Kidney (tissue), 22 donors: ENCODE measurements at places on chromosomes 4 and X. TPM values are rescaled to one million over a fixed set of nuclear protein-coding genes. Genes with fewer than 3 reads are reported as not detected.

GRCh38 chrX:153225438-153226098, 46.5 kb downstream of the MAGEA1 start:
- no peak for DNase-seq

The CPZ gene
- polyA plus RNA-seq, result 1.2 TPM

DNA sequence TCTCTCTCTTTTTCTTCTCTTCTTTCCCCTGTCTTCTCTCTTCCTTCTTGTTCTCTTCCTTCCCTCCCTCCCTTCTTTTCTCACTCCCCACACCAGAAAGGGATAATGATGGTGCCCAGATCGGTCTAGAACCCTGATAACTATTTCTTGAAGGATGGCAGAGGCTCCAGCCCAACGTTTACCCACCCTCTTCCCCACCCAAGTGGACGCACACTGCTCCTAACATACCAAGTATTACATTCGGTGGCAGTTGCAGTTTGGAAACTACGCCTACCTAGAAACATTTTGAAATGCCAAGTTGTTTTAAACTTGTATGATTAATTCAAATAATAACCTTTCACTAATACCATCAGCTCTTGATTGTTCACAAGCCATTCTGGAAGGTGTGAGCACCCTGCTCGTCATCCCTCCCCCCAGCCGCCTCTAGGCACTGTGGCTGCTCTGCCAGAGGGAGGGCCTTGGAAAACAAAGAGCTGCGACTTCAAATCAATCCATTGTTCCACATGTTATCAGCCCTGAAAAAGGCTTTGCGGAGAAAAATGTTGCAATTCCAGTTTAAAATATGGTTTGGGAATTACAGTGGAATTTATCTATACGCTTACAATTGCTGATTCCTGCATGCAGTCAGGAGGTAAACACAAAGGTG, 1017.5 kb upstream of the TENM3 start:
- no peak for DNase-seq

DNA sequence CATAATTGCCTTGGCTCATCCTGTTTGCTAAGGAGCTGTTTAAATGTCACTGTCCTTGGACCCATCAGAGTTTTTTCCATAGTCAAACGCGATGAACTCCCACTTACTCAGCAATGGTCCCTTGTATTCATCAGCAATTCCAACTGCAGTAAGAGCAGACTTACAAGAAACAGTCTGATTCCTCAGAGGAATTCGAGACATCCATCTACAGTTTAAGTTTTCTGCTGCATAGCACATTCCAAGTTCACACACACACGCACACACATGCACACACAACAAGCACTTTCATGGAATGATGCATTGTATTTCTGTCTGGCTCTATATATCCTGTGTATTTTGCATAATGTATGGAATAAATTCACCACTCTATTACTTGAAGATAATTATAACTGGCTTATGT, 32.7 kb upstream of the TMEM150C start:
- no peak for DNase-seq

GRCh38 chr4:122798101-122798500, 28.5 kb upstream of the FGF2 start:
- DNase-seq, result peak; percentile 42

GRCh38 chrX:84064814-84065213, 123.2 kb downstream of the RPS6KA6 start:
- DNase-seq, result no peak

DNA sequence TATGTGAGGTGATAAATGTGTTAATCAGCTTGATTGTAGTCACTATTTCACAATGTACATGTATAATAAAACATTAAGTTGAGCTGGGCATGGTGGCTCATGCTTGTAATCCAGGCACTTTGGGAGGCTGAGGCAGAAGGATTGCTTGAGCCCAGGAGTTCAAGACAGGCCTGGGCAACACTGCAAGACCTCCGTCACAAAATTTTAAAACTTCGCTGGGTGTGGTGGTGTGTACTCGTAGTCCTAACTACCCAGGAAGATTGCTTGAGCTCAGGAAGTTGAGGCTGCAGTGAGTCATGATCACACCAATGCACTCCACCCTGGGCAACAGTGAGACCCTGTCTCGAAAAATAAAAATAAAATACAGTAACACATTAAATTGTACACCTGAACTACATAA, 20.1 kb downstream of the LYAR start:
- DNase-seq, result no peak

DNA sequence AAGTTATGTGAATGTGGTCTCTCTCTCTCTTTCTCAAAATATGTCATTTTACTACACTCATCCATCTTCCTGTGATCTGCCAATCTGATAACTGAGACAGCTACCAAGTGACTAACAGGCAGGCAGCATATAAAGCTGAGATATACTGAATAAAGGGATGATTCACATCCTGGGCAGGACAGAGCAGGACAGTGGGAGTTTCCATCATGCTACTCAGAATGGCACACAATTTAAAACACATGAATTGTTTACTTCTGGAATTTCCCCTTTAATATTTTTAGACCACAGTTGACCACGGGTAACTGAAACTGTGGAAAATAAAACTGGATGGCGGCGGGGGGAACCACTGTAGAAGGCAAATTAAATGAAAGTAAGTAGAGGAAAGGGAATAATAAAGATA, 58.6 kb upstream of the DCTD start:
- DNase-seq, result no peak

GRCh38 chr4:174429701-174430410, 92.4 kb downstream of the HPGD start:
- DNase-seq, result no peak

- DNase-seq, result no peak
Observed at GRCh38 chr4:7209699-7210098, 17.4 kb downstream of the SORCS2 start.

DNA sequence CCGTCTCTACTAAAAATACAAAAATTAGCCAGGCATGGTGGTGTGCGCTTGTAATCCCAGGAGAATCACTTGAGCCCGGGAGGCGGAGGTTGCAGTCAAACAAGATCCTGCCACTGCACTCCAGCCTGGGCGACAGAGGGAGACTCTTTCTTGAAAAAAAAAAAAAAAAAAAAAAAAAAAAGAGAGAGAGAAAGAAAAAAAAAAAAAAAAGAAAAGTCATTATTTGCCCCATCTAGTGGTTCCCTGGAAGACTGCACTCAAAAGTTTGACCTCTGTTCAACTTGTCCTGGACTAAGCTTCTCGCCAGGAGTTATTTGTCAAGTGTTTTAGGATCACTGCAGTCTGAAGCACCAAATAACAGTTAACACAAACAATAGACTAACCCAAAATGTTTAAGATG, 45.3 kb upstream of the KCTD8 start:
- peak; percentile 24 for DNase-seq

- DNase-seq, result no peak
Observed at GRCh38 chr4:48008021-48008596, 8.4 kb downstream of the CNGA1 start.

The NSDHL gene
- polyA plus RNA-seq, result 30.9 TPM
